ENCODE measurements at places on chromosomes 7 and 10. TPM values are rescaled to one million over a fixed set of nuclear protein-coding genes. Genes with fewer than 3 reads are reported as not detected.

DNA sequence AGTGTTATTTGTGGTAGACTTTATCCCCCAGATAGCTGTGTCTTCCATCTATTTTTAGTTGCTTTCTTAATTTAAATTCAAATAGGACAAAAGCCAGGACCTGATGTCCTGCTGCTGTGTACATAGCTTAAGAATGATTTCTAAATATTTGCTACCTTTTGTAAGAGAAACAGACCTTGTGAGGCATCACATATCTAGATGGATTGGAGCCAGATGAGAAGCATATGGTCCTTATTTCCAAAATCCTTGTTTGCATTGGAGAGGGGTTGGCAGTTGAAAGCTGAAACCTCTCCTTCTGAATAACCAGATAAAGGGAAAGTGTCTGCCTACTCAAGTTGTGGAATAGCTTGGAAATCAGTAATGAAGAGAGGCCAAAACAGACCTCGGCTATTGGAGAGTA is 50.7 kb upstream of the AMPH start:
- no peak for DNase-seq

KCNIP2 gene
- total RNA-seq: 0.12 TPM

NAT16 gene
- total RNA-seq: not detected

DNA sequence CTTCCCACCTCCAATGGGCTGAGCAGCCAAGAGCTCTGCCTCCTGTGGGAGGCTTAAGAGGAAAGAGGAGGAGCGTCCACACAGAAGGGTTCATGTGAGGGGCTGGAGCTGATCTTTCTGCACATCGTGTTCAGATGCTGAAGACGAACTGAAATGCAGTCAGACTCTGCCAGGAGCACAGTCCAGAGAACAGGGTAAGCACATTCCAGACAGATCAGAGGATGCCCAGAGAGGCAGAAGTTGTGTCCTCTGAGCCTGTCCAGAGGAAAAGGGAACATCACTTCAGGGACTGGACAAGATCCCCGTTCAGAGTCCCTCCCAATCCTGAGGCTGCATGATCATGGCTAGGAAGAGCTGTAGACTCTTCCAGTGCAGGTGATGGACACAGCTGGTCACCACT is 72.9 kb downstream of the ITIH5 start:
- no peak for DNase-seq

ATOH7 gene
- not detected for total RNA-seq
